ENCODE measurements at places on chromosomes 6 and 20.
A peak's percentile ranks its signal among the peaks of the same experiment; 100 is the strongest.

DNA sequence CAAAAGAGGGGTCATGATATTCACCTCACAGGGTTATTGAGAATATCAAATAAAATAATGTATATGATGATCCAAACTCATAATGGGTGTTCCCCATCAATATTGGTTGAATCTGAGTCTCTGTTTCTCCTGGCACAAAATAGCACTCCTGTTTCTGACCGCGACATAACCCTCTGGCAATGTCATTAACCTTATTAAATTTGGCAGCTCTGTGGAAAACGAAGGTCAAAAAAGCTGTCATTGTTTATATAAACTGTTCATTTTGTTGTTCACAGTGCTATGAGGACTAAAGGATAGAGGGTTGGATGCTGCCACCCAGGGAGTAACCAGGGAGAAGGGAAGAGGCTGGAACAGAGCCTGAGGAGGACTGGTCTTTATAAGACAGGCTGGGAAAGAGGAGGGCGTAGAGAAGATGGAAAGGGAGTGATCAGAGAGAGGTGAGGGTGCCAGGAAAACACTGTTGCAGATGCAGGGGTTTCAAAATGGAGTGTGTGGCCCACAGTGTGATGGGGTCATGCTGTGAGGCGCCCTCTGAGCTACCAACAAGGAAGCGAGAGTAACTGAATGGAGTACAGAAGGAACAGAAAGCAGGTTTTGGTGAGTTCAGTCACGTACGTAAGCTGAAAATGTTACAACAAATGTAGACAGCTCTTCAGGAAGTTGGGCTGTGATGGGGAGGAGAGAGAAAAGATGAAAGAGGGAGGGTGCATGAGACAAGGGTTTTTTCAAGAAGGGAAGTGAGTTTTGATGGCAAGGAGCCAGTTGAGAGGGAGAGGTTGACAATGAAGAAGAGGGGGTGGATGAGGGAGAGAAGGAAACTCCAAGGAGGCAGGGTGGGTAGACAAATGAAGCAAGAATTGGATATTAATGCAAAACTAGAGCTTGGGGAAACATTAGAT is 251.6 kb upstream of the TAB2 start:
- peak; percentile 75 for DNase-seq

- no peak for DNase-seq
These were observed 323.6 kb downstream of the CD83 start for GRCh38 chr6:14440940-14441781.

- DNase-seq: no peak
These were observed 9.2 kb upstream of the DSP start for GRCh38 chr6:7532232-7532631.

DNA sequence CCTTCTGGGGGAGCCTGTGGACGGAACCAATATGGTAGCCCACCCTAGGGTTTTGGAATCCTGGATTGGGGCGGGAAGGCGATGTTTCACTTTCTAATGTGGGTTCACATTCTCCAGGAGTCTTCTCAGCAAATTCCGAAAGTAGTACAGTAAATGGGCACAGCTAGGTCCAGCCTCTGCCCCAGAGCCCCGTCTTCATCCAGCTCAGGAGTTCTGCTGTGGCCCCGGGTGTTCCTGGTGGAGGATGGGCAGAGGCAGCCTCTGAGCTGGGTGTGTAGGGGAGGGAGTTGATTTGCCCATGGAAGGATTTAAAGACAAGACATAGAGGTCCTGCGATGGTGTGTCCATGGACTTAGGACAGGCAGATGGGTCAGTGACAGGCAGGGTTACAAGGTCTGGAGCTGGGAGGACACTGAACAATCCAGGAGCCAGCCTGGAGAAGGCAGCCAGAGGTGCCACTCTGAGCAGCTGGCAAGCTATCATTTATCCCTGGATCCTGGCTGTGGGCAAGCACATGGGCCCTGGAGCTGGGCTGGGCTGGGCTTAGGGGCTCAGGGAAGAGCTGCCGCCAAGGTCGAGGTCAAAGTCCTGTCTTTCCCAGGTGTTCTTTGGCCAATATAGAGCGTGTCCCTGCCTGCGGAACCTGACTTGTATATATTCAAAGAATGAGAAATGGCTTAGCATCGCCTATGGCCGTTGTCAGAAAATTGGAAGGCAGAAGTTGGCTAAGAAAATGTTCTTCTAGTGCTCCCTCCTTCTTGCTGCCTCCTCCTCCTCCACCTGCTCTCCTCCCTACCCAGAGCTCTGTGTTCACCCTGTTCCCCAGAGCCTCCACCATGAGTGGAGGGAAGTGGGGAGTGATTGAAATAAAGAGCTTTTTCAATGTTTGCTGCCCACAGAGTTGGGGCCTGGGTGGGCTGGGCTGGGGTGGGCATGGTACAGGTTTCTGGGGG is 6.7 kb downstream of the CLPSL1 start:
- no peak for DNase-seq

GRCh38 chr6:11974089-11974488 is 38.0 kb upstream of the HIVEP1 start:
- DNase-seq: no peak

DNA sequence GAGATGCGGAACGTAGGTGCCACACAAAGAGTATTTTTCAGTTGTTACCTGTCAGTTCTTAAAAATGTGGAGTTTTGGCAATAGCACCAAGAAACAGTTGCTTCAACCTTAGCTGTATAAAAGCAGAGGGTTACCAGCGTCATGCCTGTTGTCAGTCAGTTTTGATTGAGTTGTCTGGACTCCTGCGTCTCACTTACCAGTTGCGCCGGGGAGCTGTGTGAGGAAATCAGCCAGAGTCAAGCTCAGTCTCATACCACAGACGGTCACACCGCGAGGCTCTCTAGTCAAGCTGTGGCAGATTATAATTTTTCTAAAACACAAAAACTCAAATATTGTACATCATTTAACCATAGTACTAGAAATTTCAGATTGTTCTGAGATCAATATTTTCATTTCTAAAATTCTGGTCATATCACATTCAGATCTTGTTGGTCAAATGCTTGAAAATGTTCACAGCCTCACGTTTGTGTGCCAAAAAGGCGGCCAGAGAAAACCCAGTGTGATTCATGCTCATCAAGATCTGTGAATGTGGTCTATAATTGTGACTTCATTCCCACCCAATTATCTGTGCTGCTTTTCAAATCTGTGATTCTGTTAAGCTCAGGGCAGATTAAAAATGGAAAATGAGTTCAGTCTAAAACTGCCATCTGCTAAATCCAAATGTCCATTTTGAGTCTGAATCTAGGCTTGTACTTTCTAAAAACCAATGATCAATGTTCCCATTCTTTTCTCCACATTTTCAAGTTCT is 37.5 kb downstream of the SASH1 start:
- DNase-seq: no peak

DNA sequence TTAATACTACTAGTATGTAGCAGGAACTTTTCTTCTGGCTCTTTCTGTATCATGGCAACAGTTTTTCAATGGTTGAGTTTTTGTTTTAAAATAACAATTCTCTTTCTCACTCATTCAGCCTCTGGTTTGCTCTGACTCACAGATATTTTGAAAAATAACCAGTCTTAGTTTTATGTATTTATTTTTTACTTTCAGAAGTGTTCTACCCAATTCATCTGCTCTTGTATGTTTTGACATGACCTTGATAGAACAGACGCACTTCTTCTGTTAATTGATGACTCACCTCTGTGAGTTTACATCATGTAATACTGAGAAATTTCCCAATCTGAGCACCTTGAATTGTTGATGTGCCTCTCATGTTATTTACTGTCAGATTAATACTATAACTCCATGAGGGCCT is 178.9 kb downstream of the SASH1 start:
- DNase-seq: no peak

DNA sequence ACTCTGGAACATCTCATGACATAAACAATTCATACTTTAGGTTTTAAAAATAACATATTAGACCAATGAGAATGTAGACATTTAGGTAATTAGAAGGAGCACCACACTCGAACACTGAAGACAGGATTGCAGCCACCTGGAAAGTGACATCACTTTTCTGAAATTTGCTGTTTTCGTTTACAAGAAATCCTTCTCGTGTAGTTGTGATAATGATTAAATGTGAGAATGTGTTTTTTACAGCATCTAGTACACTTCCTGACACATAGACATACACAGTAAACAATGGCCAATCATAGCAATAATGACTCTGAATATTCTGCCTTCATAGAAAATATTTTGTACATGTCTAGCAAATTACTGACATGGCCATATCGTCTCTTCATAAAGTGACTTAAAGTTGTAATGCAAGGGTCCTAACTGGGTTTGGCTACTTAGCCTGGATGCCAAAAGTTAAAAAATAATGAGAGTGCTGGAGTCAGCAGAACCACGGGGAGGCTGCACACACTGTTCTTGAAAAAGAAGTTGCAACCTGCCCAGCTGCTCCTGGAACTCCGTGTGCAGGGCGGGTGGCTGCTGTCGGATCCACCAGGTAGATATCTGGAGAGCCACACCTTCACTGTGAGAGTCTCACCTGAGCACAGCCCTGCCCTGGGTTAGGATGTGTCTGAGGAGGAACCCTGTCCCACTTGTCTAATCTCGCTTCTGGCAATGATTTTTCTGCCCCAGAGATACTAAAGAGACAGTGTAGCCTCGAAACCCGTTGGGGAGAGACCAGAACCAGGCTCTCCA is 212.9 kb downstream of the QKI start:
- no peak for DNase-seq

GRCh38 chr20:47318586-47319516 is 37.6 kb downstream of the ZMYND8 start:
- no peak for DNase-seq

DNA sequence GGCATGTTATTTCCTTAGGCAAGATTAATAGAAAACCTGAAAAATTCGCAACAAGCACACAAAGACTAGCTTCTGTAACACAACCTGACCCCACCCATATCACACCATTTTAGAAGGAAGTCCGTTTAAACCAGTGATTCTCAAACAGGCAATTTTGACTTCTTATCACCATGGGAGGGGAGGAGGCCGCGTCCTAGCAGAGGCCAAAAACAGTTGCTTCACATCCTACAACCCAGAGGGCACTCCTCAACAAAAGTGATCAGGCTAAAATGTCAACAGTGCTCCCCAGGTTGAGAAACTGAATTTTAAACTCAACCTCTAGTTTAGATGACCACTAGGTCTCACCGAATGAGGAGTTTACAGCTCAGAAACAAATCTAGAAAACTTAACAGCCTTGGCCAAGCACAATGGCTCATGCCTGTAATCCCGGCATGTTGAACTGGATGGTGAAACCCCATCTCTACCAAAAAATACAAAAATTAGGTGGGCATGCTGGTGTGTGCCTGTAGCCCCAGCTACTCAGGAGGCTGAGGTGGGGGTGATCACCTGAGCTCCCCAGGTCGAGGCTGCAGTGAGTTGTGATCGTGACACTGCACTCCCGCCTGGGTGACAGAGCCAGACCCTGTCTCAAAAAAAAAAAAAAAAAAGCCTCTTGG is 3.4 kb downstream of the SNX5 start:
- DNase-seq: no peak

- no peak for DNase-seq
These were observed 445.7 kb downstream of the CDC5L start for GRCh38 chr6:44833248-44833647.

GRCh38 chr6:40719671-40720374 is 132.7 kb upstream of the LRFN2 start:
- DNase-seq: no peak

DNA sequence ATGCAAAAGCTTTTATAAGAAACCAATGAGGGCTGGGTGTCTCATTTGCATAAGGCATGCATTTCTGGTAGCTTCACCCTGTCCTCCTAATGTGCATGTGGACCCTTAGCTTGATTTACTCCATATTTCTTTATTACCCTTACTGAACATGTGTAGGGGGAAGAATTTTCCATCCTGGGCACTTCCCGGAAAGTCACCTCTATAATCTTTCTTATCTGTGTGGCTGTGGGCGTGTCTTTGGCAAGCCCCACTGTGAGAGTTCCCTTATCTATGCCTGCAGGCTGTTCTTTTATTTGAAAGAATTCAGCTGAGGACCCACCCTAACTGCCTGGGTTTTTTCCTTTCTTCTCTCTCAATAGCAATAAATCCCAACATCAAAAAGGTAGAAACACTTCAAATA is 627.8 kb downstream of the DOK5 start:
- no peak for DNase-seq

DNA sequence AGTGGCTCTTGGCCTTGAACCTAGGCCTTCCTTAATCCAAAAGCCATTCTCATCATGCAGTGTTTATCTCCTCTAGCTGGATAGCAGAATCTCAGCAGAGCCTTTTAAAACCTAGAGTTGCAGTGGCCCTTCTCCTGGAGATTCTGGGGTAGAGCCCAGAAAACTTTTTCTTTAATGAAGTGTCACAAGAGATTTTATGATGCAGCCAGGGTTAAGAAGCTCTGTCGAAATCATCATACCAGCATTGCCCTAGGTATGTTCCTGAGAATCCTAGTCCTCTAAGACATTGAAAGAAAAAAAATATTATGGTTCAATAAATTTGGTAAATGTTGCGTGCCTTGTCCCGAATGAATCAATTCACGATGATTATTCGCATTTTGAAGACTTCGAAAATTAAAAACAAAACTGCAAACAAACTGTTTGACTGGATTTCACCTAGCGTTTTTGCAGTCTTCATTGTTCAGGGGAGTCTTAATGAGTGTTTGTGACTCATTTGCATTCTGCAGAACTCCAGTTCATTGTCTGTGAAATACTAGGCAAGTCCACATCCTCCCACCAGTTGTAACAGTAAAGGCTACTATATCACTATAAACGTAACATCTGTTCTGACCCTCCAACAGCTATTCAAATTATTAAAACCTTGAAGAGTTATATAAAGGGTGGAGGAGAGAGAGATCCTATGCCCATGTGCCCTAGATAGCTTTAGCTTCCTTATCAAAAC is 198.6 kb downstream of the UST start:
- no peak for DNase-seq

DNA sequence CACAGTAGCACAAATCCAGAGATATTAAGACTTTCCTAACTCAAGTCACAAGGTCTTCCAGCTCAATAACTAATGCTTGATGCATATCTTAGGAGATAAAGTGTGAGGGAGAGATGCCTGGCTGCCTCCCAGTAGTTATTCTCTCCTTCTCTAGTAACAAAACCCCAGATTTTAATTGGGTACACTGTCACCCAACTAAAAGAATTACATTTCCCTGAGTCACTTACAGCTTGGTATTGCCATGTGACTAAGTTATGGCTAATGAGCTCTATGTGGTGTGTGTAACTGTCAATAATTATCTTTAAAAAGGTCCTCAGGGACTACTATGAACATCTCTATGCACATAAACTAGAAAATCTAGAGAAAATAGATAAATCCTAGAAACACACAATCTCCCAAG is 32.0 kb downstream of the KIF6 start:
- DNase-seq: no peak

GRCh38 chr20:47456952-47457724 is 44.5 kb upstream of the NCOA3 start:
- DNase-seq: no peak

DNA sequence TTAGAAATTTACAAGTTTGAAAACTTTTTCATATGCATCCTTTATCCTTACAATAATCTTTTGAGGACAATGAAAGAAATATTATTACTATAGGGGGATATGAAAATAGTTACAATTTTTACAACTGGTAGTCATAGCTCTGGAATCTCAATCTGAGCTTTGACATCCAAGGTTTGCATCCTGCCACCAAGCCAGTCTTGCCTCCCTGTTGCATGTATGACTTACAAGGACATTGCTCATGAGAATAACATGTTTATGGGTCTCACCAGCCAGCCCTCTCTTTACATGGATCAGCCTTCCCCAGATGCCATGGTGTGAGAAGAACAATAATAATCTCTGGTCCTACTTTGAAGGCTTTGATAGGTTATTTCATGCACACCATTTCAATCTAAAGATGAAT is 67.5 kb downstream of the THEMIS start:
- DNase-seq: no peak
